ENCODE measurements at places on chromosomes 12 and 14.
A peak's percentile ranks its signal among the peaks of the same experiment; 100 is the strongest.

GRCh38 chr12:66899588-66899987, 220.7 kb upstream of the GRIP1 start:
- no peak for DNase-seq

DNA sequence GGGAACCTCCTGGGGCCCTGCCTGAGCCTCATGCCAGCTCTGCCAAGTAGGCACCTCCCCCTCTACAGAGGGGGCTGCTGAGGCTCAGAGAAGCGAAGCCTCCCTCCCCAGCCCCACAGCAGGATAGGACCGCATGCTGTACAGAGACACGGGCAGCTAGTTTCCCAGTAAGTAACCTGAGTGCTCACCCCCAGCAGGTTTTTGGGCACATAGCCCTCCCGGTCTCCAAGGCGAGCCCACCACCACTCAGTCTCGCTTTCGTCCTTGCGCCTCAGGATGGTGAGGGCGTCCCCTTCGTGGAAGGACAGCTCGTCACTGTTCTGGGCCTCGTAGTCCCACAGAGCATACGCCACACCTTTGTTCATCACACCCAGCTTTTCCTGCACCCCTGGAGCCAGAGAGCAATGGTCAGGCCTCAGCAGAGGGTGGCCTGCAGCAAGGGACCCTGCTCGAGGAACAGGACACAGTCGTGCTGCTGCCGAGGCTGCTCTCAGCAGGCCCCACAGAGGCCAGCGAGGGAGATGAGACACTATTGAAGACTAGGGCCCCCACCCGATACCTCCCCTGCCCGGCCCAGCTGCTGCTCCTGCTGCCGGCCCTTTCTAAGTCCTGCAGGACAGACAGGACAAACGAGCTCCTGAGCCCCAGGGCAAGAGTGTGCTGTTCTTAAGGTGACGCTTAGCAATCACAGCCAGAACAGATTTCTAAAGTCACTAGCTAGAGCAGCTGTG, 20.4 kb downstream of the ZFYVE21 start:
- no peak for DNase-seq

GRCh38 chr12:75890141-75890540, 141.4 kb downstream of the PHLDA1 start:
- no peak for DNase-seq

DNA sequence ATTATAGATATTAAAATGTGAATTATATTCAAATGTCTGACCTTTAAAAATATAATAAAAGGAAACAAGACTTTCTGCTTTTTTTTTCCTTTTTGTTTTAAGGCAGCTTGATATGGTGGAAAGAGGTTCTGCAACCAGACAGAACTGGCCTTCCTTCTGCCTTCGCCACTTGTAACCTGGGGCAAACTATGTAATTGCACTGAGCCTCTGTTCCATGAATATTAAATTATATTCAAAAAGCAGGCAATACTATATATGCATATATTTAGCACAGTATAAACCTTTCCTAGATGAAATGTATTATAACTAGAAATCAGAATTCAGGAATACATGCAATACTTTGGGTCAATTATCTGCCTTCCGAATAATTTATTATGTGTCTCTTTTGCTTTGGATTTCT, 59.9 kb downstream of the ACSS3 start:
- DNase-seq = no peak

DNA sequence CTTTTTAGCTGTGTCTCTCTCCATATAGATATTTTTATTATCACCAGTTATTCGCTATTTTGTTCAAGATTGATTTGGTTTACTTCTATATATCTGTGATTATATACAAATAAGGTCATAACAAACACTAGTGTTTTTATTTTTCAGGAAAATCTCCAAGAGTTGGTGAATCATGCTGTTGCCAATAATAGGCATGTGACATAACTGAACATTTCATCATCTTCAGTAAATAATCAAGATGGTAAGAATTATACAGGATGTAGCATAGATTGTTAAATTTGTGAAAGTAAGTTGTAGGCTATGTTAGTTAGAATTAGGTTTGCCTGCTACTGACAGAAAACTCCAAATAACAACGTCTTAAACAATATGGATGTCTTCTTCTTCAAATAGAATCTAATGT, 240.9 kb upstream of the PDE3A start:
- DNase-seq = no peak

GRCh38 chr12:685388-685787, 22.1 kb upstream of the NINJ2 start:
- no peak for DNase-seq

DNA sequence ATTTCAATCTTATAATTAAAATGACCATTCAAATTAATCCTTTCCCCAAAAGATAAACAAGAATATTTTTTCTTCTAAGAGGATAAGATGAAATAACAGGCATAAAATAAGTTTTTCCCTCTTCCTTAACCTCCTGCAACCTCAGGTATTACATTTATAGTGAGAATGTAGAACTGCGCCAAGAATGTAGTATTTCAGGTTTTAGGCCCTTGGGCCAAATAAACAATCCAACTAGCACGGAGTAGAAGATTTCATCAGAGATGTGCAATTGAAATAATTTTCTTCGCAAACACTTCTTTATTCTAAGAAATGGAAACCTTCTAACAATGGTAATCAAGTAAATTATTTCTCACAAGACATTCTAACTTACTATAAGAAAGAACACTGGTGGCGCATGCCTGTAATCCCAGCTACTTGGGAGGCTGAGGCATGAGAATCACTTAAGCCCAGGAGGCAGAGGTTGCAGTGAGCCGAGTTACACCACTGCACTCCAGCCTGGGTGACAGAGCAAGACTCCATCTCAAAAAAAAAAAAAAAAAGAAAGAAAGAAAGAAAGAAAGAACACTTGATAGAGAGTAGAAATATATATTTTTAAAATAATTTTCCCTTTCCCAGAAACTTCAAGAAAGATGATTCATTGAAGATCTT, 100.8 kb downstream of the TAOK3 start:
- DNase-seq = no peak

GRCh38 chr12:32031109-32031508, 71.9 kb downstream of the RESF1 start:
- peak; percentile 24 for DNase-seq

GRCh38 chr14:101248840-101249675, 312.2 kb upstream of the DIO3 start:
- no peak for DNase-seq

DNA sequence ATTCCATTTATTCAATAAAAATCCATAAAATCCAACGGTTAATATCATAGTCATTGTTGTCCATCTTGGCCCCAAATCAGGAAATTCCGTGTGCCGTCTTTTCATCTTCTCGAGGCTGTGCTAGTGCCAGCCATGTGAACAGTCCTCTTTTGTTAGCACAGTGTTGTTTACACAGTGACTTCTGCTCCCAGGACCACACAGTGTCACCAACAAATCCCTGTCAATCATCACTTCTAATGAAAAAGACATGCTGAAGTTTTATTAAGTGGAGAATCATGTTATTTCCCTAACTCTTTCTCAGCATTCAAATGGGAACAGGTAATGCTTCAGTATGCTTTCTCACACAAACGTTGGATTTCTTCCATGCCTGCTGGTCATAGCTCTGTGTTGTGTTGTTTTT, 1.9 kb upstream of the SLCO1A2 start:
- DNase-seq = no peak

GRCh38 chr14:98136012-98136789, 1135.8 kb downstream of the BCL11B start:
- DNase-seq = no peak

DNA sequence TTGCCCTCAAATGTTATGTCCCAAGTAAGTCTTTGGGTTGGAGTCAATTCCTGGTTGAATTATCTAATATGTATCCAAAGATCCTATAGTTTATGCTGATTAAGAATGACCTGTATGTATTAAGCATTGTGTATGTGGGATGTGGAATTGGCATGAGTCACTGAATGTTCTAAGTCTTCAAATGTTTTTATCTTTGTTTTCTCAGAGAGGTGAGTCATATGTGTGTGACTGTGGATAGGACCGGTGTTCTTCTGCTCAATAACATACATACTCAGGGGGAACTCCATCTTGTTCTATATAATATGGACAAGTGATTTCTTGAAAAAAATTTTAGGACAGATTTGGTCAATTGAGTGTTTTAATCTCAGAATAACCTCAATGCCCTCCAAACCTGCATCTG, 57.9 kb downstream of the NAV3 start:
- no peak for DNase-seq

DNA sequence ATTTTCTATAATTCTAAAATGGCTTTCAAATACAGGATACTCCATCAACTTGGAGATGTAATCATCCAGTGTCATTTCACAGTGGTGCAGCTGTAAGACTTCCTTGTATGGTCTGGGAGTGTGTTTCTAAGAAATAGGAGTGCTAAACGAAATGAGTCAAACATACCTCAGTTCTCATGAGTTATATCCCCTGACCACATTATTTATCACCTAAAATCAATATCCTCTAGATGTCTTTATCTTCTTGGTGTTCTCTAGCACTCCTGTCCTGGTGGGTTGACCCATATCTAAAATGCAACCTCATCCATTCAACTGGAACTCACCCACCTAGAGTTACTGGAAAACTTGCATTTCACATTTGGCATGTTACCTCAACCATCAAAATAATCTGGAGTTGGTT, 33.2 kb downstream of the TMEM30B start:
- DNase-seq = no peak

DNA sequence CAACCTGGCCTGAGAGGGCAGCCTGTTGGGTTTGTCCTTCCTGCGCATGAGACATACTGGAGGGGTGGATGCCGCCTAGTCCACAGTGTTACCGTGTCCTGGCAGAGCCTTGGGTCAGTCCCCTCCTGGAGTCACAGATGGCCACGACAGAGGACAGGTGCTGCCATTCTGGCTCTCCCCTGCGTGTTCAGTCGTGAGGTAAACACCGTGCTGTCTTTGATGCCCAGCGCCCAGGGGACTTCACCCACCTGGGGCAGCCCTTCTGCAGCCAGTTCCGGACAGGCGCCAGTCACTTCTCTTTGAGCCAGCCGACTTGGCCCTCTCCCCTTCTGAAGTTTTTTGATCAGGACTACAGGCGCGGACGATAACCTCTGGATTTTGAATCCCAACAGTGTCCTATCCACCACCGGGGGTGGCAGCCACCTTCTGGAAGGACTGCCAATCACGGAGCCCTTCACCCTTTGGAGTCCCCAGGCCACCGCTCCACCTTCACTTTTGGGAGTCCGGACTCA, 933.0 kb downstream of the DIO2 start:
- DNase-seq = no peak

- DNase-seq = no peak
Measured at GRCh38 chr12:27083861-27084394, 1.6 kb upstream of the C12orf71 start.

DNA sequence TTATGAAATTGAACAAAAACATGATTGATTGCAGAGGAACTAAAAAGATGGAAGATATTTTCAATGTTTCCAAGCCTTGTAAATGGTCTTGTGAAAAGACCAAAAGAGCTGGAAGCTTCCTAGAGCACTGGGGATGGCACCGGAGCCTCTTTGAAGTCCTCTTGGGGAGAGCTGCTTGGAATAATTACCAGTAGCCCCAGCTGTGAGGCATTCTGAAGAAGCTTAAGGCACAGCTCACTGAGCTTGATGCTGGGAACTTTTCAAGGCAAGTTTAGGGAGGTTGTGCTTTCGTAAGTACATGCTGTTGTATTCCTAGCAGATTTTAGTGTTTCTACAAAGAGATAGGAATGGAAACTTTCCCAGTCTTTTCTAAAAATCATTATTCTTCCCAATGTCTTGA, 13.9 kb downstream of the PDZRN4 start:
- DNase-seq = no peak

GRCh38 chr12:101772012-101772775, 32.9 kb upstream of the SYCP3 start:
- DNase-seq = no peak

GRCh38 chr12:23929906-23930305, 19.6 kb downstream of the SOX5 start:
- DNase-seq = no peak

DNA sequence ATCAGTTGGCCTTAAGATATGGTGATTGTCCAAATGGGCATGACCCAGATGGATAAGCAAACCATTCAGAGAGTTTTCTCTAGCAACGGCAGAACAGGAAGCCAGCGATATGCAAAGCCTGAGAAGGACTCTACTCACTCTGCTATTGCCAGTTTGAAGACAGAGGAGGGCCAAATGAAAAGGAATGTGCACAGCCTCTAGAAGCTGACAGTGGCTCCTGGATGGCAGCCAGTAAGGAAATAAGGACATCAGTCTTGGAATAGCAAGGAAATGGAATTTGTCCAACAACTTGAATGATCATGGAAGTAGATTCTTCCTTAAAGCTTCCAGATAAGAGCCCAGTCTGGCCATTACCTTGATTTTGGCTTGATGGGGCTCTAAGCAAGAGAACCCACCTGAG, 60.0 kb downstream of the TMTC2 start:
- DNase-seq = peak; percentile 29

GRCh38 chr14:65476273-65476941, 63.9 kb downstream of the FUT8 start:
- DNase-seq = no peak

- DNase-seq = no peak
Measured at GRCh38 chr14:101074196-101075024, 170.9 kb upstream of the RTL1 start.

DNA sequence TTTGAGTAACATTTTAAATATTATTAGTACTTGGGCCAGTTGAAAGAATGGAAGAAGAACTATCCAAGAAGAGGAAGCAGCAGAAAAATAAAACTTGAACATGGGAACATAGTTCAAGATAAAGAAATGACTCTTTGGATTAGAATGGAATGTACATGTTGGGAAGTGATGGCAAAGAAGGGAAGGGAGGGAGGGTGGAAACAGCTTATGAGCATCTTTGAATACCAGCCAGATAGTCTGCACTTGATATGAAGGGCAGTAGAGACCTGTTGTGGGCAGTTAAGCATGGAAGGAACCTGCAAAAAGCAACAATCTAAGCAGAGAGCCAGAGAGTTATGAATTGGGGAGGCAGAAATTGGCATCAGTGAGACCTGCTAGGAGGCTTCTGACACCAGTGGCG, 10.0 kb upstream of the IL22 start:
- no peak for DNase-seq

- DNase-seq = no peak
Measured at GRCh38 chr12:121079736-121080272, 40.8 kb upstream of the OASL start.

DNA sequence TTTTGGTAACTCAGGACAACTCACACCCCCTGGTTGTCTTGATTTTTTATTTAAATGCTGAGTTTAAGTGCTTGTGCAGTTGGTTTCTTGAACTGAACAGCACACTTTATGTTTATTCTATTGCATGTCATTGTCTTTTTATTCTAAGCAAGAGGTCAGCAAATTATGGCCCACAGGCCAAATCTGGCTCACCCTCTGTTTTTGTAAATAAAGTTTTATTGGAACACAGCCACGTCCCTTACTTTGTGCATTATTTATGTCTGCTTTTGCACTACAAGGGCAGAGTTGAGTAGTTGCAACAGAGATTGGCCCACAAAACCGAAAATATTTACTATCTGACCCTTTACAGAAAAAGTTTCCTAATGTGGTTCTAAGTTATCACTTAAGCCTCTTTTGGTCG, 52.3 kb downstream of the SUDS3 start:
- DNase-seq = no peak

All from NCI-H2029 treated with DMSO at 0.1 percent for 48 hours (cell line).